ENCODE measurements at places on chromosomes 11 and 22.

DNA sequence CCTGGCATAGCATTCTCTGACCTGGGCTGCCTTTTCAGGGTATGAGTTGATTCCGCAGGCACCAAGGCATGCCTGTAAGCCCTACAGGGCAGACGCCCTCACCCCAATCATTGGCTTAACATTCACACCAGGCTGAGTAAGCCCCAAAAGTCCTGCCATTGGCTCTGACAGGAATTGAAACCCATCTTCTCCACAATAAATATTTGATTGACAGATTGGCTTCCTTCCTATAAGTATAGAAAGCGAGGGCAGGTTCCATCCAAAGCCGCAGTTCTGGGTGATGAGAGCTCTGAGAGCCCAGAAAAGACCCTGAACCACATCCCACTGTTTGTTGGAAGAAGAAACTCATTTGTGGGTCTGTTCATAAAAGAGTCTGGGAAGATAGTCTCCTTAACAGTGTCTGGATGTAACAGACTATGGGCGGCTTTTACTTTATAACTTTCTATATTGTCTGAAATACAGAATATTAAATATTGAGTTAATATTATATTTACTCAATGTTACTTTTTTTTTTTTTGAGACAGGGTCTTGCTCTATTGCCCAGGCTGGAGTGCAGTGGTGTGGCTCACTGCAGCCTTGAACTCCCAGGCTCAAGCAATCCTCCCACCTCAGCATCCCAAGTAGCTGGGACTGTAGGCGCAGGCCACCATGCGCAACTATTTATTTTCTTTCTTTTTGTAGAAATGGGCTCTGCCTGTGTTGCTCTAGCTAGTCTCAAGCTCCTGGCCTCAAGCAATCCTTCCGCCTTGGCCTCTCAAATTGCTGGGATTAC is 46.8 kb downstream of the FAM83F start:
- no peak for DNase-seq

GRCh38 chr22:24040946-24041345 is 29.8 kb downstream of the CABIN1 start:
- DNase-seq = no peak

DNA sequence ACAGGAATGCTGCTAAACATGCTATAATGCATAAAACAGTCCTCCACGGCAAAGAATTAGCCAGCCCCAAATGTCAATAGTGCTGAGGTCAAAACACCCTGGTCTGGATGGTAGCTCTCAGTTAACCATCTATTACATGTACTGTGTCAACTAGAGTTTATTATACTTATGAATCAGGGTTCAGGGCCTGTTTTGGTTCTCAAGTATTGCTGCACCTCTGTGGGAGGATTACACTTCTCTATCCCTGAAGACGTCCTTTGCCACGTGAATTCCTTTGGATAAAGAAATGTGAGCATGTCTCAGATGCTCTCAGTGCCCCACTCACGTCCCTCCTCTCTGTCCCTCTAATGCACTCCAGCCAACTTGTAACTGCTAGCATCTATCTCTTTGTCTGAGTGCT is 53.4 kb downstream of the SLC1A2 start:
- no peak for DNase-seq

- no peak for DNase-seq
Measured at GRCh38 chr11:74466916-74467885, at the start of gene KCNE3. Gene KCNE3 (minus strand): TSS chr11:74467549. CDS start chr11:74457563, 9,986 bp downstream.

- no peak for DNase-seq
Measured at GRCh38 chr22:26477341-26477731, 6.2 kb downstream of the HPS4 start.

DNA sequence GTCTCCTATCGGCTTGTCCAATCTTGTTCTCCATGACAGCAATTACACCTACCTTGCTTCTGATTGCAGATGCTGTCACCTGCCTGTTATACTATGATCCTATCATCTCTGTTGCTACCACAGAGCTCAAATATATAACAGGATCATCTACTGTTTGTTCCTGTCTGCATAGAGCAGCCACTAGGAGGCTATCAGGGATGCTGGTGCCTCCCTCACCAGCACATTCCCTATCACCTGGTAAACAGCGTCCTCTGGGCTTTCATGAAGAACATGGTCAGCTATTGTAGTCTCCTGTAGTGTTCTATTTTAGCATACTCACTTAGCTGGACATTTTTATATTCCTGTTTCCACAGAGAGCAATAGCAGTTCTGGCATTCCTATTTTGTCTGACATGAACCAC is 87.8 kb upstream of the FAT3 start:
- no peak for DNase-seq
